Fibroblast of the aortic adventitia (primary cell): ENCODE measurements at places on chromosomes 3 and 15. TPM values are rescaled to one million over a fixed set of nuclear protein-coding genes. Genes with fewer than 3 reads are reported as not detected.

The PLSCR2 gene
- not detected in 2 replicates for total RNA-seq

The TTLL3 gene
- total RNA-seq, result 34.3 and 40.8 TPM in 2 replicates

DNA sequence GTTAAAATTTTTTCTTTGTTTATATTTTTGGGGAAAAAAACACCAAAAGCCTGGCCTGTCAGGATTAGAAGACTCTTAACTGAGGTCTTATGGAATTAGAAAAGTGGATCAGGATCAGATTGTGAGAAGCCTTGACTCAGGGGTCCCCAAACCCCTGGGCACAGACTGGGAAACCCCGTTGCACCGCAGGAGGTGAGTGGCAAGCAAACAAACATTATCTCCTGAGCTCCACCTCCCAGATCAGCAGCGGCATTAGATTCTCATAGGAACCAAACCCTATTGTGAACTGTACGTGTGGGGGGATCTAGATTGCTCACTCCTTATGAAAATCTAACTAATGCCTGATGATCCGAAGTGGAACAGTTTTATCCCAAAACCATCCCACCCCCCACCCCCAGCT is 117.2 kb downstream of the TCF12 start:
- DNase-seq, result no peak

- DNase-seq, result peak; percentile 26
These were observed 65.5 kb upstream of the NPHP3 start for GRCh38 chr3:132787616-132788300.

The ERC2 gene
- 0.09 TPM in 1 of 2 replicates, not detected in the other for total RNA-seq

The BDH1 gene
- total RNA-seq, result 0.49 and 0.99 TPM in 2 replicates

DNA sequence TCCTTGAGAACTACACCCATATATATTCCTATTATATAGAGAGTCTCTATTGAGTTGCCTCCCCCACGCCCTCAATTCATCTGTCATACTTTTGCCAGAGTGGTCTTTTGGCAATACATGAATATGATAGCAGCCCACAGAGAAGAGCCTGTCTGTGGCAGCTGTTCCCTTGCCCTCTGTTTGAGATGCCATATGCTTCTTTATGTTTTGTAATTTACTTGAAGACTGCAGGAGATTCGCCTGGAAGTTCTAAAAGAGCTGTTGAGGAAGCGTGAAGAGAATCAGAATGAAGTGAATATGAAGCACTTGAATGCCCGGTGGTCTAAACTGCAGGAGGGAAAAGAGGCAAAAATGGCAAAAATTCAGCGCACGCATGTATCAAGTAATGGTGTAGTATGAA is 27.2 kb downstream of the CFAP91 start:
- no peak for DNase-seq

DNA sequence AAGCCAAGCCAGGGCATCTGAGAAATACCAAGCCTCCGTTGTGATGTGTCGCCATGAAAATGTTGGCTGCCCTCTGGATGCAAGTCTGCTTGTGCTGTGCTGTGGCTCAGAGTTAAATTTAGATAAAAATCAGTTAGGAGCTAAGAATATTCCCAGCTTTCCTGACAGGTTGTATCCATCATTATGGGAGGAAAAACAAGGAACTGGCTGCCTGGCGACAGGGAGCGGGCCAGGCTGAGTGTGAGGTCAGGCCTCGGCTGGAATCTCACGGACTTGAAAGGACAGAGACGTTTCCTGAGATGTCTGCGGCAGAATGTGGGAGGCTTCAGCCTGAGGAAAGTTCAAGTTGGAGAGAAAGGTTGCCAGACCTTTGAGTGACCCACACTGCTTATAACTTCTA is 213.8 kb downstream of the THSD4 start:
- peak; percentile 90 for DNase-seq

DNA sequence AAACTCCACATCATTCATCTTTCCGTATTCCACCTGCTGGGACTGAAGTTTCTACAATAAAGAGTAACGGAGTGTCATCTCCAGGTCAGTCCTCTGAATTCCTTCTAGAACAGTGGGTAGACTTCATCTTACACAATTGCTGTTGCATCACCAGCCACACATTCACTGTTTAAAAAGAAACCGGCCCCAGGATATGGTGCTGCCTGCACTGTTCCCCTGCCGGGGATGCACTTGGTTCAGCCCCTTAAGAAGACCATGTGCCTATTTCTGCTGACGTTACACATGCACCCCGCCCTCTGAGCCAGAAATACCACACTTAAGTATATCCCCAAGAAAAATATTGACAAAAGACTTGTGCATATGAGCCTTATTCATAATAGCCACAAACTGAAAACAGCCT is 233.4 kb downstream of the FEZF2 start:
- DNase-seq, result peak; percentile 29
